ENCODE measurements at places on chromosomes 6 and 20. TPM values are rescaled to one million over a fixed set of nuclear protein-coding genes. Genes with fewer than 3 reads are reported as not detected.

The KHDC1L gene
- not detected for total RNA-seq

The POPDC3 gene
- total RNA-seq: not detected

The GDAP1L1 gene
- 0.18 TPM for total RNA-seq

DNA sequence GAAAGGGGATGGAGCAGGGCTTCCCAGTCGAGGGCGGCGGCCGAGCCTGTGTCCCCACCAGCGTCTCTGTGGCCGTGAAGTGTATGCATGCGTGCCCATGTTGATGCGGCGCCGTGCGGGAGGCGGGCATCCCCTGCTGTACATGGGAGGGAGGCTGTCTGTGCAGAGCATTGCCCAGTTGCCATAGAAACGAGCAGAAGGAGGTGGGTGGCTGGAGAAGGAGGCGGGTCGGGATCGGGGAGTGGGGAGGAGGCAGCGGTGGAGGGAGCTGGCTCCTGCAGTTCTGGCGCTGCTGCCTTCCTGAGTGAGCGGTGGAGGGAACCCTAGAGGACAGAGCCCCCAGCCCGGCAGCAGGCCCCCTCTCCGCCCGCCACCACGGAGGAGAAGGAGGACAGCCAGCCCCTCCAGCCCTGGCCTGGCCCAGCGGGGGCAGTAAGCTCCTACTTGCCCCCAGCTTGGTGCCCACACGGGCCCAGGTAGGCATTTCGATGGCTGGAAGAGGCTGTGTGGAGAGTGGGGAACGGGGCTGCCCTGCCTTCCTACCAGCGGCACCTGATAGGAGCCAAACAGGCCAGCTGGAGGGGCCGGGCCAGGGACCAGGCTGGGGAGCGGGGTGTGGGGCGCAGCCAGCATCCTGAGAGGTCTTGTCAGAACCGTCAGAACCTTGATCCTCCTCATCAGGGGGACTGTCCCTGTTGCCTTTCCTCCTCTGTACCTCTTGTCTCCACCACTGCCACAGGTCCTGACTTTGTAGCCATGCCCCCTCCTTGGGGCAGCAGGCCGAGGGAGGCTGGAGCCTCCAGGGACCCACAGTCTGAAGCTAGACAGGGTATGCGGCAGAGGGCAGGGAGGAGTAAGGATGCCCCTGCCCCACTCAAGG is 41.3 kb downstream of the SPDEF start:
- no peak for DNase-seq

DNA sequence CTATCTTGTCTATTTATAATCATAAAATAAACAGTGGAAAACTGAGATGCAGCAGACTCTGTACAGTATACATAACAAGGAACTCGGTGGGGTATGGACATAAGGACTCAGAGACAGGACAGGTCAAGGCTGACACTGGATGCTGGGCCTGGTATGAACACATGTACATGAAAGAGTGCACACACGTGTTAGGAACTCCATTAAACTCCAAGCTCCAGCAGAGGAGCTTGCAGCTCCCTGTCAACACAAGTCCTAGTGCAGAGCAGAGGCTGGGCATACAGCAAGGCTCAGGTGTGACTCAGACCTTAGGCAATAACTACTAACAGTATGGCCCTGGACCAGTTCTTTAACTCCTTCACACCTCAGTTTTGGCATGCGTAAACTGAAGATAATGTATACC is 17.1 kb downstream of the NAPB start:
- no peak for DNase-seq

- DNase-seq: no peak
Observed at GRCh38 chr20:8228315-8228714, 96.2 kb downstream of the PLCB1 start.

GRCh38 chr6:106488494-106489370 is 128.2 kb downstream of the CRYBG1 start:
- no peak for DNase-seq

GRCh38 chr6:28953039-28953584 is 29.3 kb upstream of the TRIM27 start:
- DNase-seq: peak; percentile 80
